ENCODE measurements at places on chromosomes 16 and 17.

DNA sequence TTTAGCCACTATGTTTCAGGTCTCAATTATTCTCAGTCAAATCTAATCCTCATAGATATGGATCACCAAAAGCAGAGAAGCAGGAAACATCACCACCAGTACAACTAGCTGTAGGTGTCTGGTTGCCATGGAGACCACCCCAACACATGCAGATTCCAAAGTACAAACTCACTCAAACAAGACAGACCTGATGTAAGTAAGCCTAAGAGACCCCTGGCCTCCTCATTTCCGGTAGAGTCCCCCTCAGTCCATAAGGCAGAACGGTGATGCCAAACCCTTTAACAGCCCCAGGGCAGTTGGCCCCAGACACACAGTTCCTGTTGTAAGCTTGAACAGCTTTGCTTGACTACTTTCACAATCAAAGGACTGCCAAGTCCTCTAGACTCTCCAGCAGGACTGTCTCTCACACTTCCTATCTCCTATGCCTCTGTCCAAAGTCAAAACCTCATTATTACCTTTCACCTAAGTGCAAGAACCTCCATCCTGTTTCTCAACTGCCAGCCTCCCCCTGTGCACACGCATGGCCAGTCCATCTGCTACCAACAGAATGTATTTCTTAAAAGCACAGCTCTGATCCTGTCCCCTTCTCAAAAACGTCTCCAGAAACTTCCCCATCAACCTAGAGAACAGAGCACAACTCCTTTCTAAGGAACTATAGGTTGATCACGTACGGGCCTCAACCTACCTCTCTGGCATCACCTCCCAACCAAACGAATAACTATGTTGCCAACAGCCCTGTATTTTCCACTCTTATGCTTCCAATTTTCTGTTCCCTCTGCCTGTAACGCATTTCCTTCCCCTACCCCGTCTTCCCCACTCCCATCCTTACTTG, 23.9 kb downstream of the SLC39A11 start:
- no peak for DNase-seq

- DNase-seq: no peak
Observed at GRCh38 chr16:87325423-87325858, 8.2 kb upstream of the C16orf95 start.

GRCh38 chr16:78490847-78491246, 391.4 kb downstream of the WWOX start:
- no peak for DNase-seq

- DNase-seq: no peak
Observed at GRCh38 chr17:31211352-31212012, 85.6 kb downstream of the OMG start.

DNA sequence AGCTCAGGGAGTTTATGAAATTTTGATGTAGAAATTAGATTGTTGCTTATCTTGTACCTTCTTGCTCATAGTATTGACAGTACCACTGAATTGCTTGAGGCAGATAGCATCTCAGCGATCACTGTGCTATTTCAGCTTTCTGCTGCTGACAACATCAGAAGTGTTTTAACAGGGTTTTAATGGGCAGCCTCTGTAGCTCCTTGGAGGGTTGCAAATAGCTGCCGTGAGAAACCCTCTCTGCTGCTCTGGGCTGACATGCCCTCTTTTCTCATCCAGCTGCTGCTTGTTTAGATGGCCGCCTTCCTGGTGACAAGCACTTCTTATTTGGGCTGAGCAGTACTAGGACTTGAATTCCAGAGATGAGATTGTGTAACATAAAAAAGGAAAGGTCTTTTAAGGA, 180.2 kb upstream of the TBX2 start:
- DNase-seq: no peak

GRCh38 chr17:31916491-31917064, 15.1 kb upstream of the UTP6 start:
- no peak for DNase-seq

GRCh38 chr17:63760771-63761539, 12.4 kb downstream of the CCDC47 start:
- DNase-seq: no peak

GRCh38 chr17:36942019-36942599, 4.8 kb downstream of the LHX1 start:
- no peak for DNase-seq

GRCh38 chr16:27052007-27052406, 14.7 kb upstream of the C16orf82 start:
- no peak for DNase-seq

DNA sequence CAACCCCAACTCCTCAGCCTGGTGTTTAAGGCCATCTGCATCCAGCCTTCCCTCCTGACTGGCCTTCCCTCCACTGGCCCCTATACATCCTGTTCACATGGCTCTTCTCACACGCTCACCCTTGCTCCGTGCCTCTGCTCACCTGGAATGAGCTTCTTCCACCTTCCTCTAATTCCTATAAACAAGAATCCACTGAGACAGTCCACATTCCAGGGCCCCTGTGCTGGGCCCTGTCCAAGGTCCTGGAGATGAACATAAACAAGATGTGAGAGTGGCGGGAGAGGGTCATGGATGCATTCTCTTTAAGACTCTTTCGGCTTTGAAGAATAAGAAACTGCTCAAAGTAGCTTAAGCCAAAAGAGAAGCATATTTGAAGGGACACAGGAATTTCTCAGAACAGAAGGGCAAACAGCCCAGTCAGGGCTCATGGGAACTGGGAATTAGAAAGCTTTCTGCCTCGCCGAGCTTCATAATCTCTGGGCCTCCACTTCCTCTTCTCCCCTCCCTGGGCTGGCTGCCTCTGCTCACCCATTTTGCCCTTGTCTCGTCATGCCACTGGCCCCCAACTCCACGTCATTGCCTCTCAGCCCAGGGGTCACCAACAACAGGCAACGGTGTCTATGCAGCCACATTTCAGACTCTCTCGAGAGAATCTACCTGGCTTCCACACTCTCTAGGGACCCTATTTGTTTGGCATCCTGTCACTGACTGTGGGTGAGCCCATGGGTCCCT, 13.5 kb downstream of the SPPL2C start:
- DNase-seq: no peak

GRCh38 chr17:75666959-75667790, at the start of the genes RECQL5 and SAP30BP:
Gene RECQL5, minus strand, starts transcription at chr17:75667154. Its CDS starts 597 bp downstream, at chr17:75666557.
Gene SAP30BP, plus strand, starts transcription at chr17:75667338. Its CDS starts 35 bp downstream, at chr17:75667373.
- DNase-seq: peak; percentile 98

DNA sequence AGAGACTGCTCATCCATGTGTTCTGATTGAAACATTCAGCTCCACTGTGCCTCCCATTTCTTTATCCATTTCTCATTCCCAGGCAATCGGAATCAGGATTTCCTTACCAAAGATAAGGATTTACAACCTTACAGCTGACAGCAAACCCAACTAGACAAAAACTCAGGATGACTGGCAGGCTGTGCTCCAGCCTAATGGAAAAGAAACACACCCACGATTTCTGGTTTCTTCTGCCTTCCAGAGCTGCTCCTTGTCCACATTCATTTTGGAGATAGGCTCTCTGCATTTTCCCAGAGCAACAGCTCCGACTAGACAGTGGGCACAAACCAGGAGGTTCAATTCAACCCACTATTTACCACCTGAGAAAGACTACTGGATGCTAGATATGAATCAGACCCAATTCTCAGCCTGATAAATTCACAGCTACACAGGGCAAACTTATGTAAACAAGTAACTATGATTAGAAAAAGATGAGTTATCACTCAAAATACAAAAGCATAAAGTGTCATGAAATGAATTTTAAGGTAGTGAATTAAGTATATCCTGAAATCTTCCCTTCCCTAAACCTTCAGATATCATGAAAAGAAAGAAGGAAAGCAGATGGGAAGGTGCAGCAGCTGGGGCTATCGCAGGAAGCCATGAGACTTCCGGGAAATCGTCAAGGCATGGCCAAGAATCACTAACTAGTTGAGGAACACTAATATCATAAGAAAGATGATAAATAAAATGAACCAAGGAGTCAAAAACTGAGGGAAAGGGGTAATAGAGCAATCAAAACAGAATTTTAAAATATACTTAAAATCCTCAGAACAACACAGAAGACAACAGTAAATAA, 44.8 kb upstream of the CLEC18B start:
- no peak for DNase-seq

- no peak for DNase-seq
Observed at GRCh38 chr16:77967054-77967904, 55.1 kb upstream of the CLEC3A start.

GRCh38 chr17:43549496-43549895, 3.4 kb upstream of the ETV4 start:
- DNase-seq: no peak

DNA sequence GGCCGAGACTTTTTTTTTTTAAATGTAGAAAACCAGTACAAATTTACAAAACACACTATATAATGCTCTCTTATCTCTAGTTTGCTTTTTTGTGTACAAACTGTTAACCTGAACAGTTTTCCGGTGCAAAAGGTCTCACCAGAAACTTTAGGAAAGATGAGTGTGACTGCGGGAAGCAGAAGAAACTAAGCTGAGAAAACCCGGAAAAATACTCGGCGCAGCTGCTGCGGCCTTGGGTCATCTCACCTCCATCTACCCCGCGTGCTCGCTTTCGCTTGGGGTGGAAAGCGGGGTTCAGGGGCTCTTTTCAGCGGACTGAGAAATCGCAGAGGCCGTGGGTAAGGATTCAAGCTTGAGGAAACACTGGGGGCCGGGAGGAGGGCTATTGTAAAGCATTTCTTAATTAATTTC, 1.8 kb downstream of the SALL1 start:
- no peak for DNase-seq

- DNase-seq: no peak
Observed at GRCh38 chr17:14776791-14777190, 475.9 kb downstream of the HS3ST3B1 start.

- DNase-seq: peak; percentile 48
Observed at GRCh38 chr16:77457046-77457445, 22.2 kb upstream of the ADAMTS18 start.

GRCh38 chr16:30937692-30938091, 11.2 kb upstream of the ORAI3 start:
- no peak for DNase-seq

DNA sequence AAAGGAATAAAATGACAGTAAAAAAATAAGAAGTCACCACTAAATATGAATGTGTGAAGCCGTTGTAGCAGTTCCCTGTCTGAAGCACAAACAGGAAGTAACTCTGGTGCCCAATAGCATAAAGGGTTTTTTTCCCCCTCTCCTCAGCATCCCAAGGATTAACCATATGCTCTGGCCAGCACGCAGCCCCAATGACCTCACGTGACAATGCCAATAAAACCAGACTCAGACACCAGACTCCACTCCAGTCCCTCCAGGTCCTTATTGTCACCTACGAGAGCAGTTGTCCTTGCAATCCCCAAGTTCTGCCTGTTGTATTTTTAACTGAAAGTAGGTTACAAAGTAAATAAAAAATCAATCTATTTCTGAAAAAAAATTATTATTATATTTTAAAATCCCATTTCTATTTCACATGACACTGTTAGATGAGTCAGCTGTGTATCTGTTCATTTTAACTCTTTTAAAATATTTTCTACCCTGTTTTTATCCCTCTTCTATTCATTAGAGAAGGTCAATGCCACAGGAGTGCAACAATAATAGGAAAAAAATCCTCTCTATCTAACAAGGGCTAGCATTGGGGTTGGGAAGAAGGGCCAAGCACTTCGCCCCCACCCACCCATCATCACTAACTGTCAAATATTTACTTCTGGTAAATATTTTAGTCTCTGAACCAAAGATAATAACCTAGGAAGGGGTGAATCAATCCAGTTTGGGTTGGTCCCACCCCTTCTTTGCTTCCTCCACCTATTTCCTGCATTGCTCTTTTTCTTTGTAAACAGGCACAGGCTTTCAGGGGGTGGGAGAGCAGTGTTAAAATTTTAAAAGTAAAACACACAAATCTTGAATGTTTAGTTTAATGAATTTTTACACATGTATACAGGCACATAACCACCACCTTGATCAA, 6.6 kb downstream of the PRAC1 start:
- DNase-seq: peak; percentile 54

GRCh38 chr16:50858376-50858775, 116.5 kb downstream of the CYLD start:
- DNase-seq: no peak

DNA sequence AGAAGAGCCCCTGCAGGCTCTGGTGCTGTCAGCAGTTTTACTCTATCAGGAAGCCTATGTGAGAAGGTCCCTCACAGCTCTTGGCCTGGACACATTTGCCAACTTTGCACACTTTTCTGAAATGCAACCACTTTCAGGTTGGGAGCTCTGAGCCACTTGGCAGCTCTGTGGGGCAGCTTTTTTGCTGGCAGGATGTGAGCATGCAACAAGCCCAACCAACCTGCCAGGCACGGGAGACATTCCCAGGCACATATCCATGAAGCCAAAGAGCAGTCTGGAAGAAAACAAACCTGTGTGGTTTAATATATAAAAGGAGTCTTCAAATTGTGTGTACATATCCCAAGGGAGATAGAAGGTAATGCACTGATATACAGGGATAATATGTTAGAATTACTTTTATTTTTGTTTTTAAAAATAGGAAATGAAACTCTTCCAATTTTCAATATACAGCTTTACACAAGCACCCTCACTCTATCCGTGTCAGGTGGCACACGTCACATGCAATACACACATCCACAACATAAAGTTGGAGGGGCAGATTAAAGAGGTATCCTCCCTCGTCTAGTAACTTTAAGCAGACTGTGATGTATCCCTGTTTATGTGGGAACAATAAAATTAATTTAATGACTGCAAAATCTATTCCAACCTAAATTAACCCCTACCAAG, 57.4 kb upstream of the COX10 start:
- no peak for DNase-seq

DNA sequence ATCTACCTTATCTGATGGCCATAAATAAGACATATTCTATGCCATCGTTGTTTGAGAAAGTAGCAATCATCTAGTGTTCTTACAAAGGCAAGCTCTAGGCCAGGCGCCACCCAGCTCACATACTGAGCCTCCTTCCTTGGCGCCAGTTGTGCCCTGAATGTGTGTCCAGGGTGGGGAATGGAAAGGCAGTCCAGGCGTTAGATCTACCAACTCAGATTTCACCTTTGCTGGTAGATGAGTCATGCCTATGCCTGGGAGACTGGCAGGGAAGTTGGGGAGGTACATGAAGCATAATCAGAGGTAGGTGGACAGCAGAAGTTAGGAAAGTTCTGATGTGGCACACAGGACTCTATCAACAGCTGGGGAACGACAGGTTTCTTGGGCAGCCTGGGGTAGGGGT, 23.6 kb downstream of the SDR42E1 start:
- DNase-seq: no peak

DNA sequence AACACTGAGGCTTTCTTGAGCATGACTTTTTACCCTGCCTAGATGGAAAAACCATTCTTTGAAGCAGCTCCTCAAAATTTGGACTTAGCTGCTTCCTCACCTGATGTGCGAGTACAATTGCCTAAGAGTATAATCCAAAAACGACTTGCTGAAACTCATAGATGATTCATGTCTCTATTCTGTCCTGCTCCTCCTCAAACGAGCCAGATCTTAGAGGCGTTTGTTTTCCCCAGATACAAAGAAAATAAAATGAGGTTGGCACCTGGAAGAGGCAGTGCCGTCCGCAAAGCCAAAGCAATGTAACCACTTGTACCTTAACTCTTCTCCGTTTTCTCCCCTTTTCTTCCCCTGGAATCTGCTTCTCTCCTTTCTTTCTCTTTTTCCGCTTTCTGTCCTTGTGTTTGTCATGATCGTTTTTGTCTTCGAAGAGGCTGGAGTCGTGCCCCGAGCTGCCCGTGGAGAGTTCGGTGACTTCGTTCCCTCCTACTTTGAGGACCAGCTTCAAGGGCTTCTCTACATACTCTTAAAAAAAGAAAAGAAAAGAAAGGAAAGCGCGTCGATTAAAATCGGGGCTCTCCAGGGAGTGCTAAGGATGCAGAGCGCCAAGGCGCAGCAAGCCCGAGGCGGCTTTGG, 895 bp downstream of the BRD7 start:
- DNase-seq: no peak

- no peak for DNase-seq
Observed at GRCh38 chr16:2090777-2091546, 43.2 kb downstream of the TSC2 start.

GRCh38 chr16:3610698-3611145, 684 bp downstream of the SLX4 start:
- no peak for DNase-seq

Data from NCI-H524 treated with DMSO at 0.1 percent for 48 hours (cell line).